ENCODE measurements at places on chromosomes 5 and 9. TPM values are rescaled to one million over a fixed set of nuclear protein-coding genes. Genes with fewer than 3 reads are reported as not detected.
A peak's percentile ranks its signal among the peaks of the same experiment; 100 is the strongest.

DNA sequence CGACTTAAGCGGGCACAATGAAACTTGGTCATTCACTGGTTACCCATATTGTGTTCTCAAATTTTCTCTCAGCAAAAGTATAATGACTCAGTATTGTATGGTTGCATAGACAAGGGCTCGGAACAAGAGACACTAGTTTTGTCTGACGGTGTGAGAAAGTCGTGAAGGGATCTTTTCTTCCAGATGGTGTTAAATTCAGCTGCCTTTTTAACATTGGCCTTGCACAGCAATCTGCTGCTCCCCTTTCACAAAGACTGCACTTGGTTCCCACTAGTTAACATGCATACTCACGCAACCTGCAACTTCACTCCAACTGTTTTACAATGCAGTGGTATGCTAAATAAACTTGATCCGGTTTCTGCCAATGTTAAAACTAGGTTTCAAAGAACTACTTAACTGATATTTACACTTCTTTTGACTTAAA is 219.2 kb downstream of the MEF2C start:
- H3K27ac ChIP-seq, result no peak overlapping the region
- H3K27me3 ChIP-seq, result peaks cover 91% of the 10 kb centered on the region
- no peak overlapping the region for H3K4me3 ChIP-seq
- no peaks in the 10 kb centered on the region for H3K36me3 ChIP-seq
- H3K4me1 ChIP-seq, result no peaks in the 10 kb centered on the region

GRCh38 chr5:51664491-51665250 is 281.4 kb downstream of the ISL1 start:
- H3K4me3 ChIP-seq, result no peak overlapping the region
- H3K36me3 ChIP-seq, result no peaks in the 10 kb centered on the region
- no peaks in the 10 kb centered on the region for H3K4me1 ChIP-seq
- H3K27ac ChIP-seq, result no peak overlapping the region
- no peak for DNase-seq

Gene UHRF2
- total RNA-seq, result 85.0 TPM

DNA sequence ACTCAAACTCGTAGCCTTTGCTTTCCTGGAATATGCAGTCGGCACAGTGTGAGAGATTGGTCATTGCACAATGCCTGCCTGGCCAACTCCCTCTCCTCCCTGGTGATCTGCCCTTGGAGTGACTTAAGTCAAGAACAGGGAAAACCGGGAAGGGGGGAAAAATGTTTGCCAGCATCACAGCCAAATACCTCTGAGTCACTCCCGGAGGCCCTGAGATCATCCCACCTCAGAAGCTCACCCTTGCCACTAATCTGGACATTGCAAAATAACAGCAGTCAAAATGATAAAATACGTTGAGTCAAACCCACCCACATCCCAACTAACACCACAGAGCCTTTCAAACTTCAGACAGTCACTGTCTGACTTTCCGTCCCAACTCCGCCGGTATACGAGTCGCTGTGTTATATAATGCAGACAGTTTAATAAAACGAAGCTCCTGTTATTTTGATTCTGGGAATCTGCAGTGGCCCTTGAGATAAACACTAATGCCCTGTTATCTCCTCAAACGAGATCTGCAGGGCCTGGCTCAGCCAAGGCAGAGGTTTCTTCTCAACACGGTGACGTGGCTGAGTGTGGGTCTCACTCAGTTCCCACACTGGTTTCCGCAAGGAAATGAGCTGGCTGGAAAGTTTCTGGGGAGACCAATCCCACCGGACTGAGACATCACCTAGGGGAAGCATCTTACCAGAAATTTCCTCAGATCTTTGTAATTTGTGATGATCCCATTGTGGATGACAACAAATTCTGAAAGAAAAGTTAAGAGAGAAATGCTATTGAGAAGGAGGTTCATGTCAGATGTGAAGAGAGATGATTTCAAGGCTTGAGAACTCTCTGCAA is 22.1 kb downstream of the GFPT2 start:
- no peaks in the 10 kb centered on the region for H3K4me1 ChIP-seq
- no peak overlapping the region for H3K4me3 ChIP-seq
- DNase-seq, result peak; percentile 81
- H3K27me3 ChIP-seq, result no peaks in the 10 kb centered on the region
- no peak overlapping the region for H3K27ac ChIP-seq

Gene ASPN
- 18.4 TPM for total RNA-seq

Gene NFIB
- 68.8 TPM for total RNA-seq

DNA sequence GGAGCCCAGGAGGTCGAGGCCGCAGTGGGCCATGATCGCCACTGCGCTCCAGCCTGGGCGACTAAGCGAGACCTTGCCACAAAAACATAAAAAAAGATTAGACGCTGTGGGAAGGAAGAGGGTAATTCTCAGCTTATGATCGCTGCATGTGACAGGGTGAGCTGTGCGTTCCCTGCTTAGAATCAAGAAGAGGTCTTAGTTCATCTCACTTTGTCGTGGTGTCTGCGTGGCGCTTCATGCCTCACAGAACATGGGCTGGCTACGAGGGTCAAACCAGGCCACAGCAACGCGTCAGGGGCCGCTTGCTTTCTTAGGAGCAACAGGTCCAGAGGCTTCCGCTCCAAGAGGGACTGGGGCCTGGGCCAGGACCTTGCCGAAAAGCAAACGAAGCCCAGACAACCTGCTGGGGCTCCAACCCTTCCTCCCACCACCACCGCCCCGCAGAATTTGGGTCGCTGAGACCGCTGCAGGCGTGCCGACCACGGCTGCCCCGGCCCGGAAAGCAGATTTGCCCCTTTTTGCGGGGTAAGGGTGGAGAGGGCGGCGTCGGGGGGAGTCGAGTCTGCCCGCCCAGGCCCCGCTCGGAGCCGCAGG is 10.0 kb upstream of the GRIN1 start:
- H3K4me1 ChIP-seq, result no peaks in the 10 kb centered on the region
- no peaks in the 10 kb centered on the region for H3K36me3 ChIP-seq
- H3K27me3 ChIP-seq, result peaks cover 14% of the 10 kb centered on the region
- DNase-seq, result no peak
- H3K27ac ChIP-seq, result peak overlapping the region; percentile 79
- H3K4me3 ChIP-seq, result peak overlapping the region; percentile 65

DNA sequence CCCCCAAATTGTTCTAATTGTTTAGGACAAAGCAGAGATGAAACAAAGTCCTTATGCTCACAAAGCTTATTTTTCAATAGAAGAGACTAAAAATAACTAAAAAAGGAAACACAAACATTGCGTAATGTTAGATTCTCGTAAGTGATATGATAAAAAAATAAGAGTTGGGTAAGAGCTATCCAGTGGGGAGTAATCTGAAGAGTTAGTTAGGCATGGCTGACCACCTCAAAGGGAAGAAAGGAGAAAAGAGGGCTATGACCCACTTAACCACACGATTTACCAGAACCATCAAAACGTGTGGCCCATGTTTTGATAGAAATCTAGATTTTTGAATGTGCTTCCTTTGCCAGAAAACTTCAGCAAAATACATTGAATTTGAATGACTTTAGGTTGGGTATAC is 1296.8 kb upstream of the NUDT12 start:
- H3K27me3 ChIP-seq, result no peaks in the 10 kb centered on the region
- H3K4me1 ChIP-seq, result no peaks in the 10 kb centered on the region
- H3K4me3 ChIP-seq, result no peak overlapping the region
- no peaks in the 10 kb centered on the region for H3K36me3 ChIP-seq
- DNase-seq, result no peak
- no peak overlapping the region for H3K27ac ChIP-seq

Gene IL4
- not detected for total RNA-seq

Gene TRAF1
- total RNA-seq, result 12.3 TPM

Gene TMEM252
- not detected for total RNA-seq

GRCh38 chr9:127162864-127163365 is 40.5 kb upstream of the ANGPTL2 start:
- no peaks in the 10 kb centered on the region for H3K27me3 ChIP-seq
- no peak overlapping the region for H3K27ac ChIP-seq
- H3K4me1 ChIP-seq, result no peaks in the 10 kb centered on the region
- H3K36me3 ChIP-seq, result peaks cover 4% of the 10 kb centered on the region
- no peak for DNase-seq
- H3K4me3 ChIP-seq, result no peak overlapping the region

- H3K36me3 ChIP-seq, result no peaks in the 10 kb centered on the region
- no peak overlapping the region for H3K27ac ChIP-seq
- no peak overlapping the region for H3K4me3 ChIP-seq
- no peak for DNase-seq
- H3K27me3 ChIP-seq, result no peaks in the 10 kb centered on the region
Observed at GRCh38 chr5:33476992-33477391, 36.2 kb downstream of the TARS1 start.

DNA sequence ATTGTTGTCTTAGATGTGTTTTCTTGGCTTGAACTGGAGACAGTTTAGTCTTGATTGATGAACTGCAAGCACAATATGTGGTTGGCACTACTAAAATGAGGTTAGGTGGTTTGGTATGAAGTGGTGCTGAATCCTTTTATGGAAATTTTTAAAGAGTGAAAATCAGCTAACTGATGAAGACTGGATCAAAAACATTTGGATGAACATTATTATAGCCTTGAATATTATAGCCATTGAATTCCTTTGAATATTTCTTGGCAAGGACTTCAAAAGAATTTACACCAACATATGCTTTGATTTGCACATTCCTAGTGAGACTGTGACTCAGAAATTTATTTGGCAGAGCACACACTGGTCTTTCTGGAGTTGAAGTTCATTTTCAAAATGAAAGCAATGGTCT is 318.3 kb downstream of the CHSY3 start:
- H3K27me3 ChIP-seq, result no peaks in the 10 kb centered on the region
- no peak overlapping the region for H3K4me3 ChIP-seq
- H3K4me1 ChIP-seq, result no peaks in the 10 kb centered on the region
- H3K27ac ChIP-seq, result no peak overlapping the region

Gene LHX6
- total RNA-seq, result 2.5 TPM

DNA sequence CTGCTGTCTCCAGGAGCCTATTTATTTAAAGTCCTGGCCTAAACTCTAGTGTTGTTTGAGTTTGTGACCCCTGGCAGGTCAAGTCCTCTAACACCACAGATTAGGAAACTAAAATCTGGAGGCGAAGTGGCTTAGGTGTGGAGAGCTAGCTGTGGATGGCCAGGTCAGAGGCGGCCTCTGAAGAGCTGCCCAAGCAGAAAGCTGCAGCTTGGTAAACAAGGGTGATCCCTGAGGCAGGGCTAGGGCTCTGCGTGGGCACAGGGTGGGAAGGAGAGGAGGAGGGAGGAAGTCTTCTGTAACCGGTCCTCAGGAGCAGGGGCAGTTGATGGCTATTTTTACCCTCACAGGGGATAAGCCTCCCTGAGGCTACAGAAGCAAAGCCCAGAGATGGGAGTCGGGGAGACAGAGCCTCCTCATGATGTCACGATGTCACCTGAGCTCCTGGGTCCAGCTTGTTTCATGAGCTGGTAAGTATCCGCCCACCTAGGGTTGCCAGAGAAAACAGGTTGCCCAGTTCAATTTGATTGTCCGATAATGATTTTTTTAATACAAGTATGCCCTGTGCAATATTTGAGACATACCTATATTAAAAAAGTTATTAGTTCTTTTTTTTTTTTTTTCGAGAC is 25.9 kb upstream of the BOD1 start:
- H3K36me3 ChIP-seq, result no peaks in the 10 kb centered on the region
- H3K27ac ChIP-seq, result no peak overlapping the region
- no peaks in the 10 kb centered on the region for H3K27me3 ChIP-seq
- H3K4me3 ChIP-seq, result no peak overlapping the region

Gene ADAMTS16
- total RNA-seq, result 1.6 TPM

Gene ANKRD31
- total RNA-seq, result 0.30 TPM

Gene MAMDC4
- 1.5 TPM for total RNA-seq

DNA sequence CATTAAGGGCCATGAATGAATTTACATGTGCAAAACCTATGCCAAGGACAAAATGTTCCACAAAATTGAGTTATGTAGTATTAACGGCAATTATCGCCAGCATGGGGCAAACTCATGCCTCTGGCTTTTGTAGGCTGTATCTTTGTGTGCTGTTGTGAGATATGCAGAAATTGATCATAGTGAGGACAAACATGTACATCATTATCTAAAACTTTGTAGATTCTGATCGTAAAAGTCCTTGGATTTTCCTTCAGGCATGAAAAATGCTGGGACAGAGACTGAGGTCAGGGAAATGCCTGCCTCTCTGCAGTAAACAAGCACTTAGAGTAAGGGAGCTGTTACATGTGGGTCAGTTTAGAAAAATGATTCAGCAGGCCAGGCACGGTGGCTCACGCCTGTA is 5.9 kb upstream of the TXNDC8 start:
- no peak for DNase-seq
- no peaks in the 10 kb centered on the region for H3K36me3 ChIP-seq
- H3K27ac ChIP-seq, result no peak overlapping the region
- peaks cover under 1% of the 10 kb centered on the region for H3K4me1 ChIP-seq
- no peaks in the 10 kb centered on the region for H3K27me3 ChIP-seq
- H3K4me3 ChIP-seq, result no peak overlapping the region

- DNase-seq, result no peak
- no peaks in the 10 kb centered on the region for H3K36me3 ChIP-seq
- H3K27ac ChIP-seq, result no peak overlapping the region
- no peaks in the 10 kb centered on the region for H3K27me3 ChIP-seq
- H3K4me3 ChIP-seq, result peak overlapping the region; percentile 88
Observed at GRCh38 chr5:76717222-76718083, 1.5 kb downstream of the F2R start.

Gene TMEM174
- not detected for total RNA-seq

GRCh38 chr9:107046692-107047091 is 183.7 kb downstream of the ZNF462 start:
- H3K36me3 ChIP-seq, result no peaks in the 10 kb centered on the region
- H3K27ac ChIP-seq, result no peak overlapping the region
- no peak for DNase-seq
- H3K27me3 ChIP-seq, result no peaks in the 10 kb centered on the region
- H3K4me1 ChIP-seq, result no peaks in the 10 kb centered on the region

DNA sequence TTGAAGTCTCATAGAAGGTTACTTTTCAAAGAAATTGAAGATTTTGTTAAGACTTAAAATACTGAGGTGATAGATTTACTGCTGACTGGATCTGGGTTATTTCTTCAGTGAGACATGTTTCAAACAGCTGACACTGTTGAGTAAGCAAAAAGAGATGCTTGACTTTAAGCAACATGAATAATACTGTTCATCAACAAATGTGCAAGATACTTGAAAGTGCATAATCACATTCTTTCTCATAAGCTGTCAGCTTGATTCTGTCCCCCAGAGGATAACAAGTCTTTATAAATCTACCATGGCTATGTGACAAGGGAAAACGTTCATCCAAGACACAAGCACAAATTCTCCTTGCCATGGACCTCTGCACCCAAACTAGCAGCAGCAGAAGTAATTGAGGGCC is 260.1 kb upstream of the CDH18 start:
- H3K36me3 ChIP-seq, result no peaks in the 10 kb centered on the region
- no peaks in the 10 kb centered on the region for H3K27me3 ChIP-seq
- no peak overlapping the region for H3K4me3 ChIP-seq

All from tibial nerve (tissue), 4 donors.